ENCODE measurements at places on chromosomes 11 and 22. TPM values are rescaled to one million over a fixed set of nuclear protein-coding genes. Genes with fewer than 3 reads are reported as not detected.

OR51B2 gene
- 0.40 TPM for total RNA-seq

DNA sequence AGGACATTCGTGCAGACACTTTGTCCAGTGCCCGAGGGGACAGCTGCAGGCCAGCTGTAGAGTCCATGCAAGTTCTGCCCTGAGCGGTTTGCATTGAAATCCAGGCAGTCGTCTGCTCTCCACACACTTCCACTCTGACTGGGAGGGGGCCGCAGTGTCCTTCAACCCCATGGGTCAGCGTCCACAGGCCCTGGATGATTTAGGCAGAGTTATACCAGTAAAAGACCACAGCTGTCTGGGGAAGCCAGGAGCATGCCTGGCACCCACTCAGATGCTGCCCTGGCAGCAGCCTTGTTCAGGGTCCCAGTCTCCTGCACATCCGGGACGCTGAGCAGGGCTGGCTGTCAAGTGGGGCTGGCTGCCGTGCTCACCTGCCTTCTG lies 26.5 kb downstream of the KRTAP5-5 start:
- peak; percentile 41 for DNase-seq

GRCh38 chr11:122714004-122714403 lies 58.5 kb downstream of the UBASH3B start:
- DNase-seq = no peak

CCDC73 gene
- not detected for total RNA-seq

SPDYC gene
- total RNA-seq = not detected

DNA sequence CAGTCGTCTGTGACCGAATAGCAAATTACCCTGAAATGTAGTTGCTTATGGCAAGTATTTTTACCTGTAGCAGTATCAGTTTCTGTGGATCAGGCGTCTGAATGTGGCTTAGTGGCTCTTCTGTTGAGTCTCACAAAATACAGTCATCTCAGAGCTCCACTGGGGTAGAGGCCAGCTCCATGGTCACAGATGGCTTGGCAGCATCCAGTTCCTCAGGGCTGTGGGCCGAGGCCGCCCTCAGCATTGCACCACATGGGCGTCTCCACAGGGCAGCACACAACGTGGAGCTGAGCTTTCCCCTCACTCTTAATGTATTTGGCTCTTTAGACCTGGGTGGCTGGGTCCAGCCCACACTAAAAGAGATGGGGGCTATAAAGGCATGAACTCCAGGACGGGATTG lies 57.8 kb downstream of the SBF1 start:
- no peak for DNase-seq

DNA sequence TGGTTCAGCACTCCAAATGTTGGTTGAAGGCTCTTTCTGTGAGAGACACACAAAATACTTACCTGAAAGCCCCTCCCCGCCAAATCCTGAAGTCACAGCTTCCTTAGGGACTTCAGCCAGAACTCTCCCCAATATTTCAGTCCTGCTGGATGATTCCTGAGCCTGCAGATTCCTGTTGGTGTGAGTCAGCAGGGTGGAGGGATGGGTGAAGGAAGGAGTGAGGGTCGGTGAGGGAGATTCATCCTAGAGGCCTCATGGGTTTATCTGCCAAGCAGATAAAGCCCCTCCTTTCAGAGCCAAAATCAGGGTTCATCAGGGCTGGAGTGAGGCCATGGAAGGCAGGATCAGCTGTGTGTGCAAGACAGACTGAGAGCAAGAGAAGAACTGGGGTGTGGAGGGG lies 37.9 kb downstream of the SMIM38 start:
- DNase-seq = no peak

Data from sciatic nerve (tissue), 2 donors.